ENCODE measurements at places on chromosomes 1 and 21.

GRCh38 chr1:21294266-21294989 lies 4.2 kb upstream of the ECE1 start:
- DNase-seq: peak; percentile 93

- no peak for DNase-seq
These were observed 268.1 kb downstream of the DNM3 start for GRCh38 chr1:172109359-172109758.

GRCh38 chr1:93641527-93641926 lies 40.1 kb downstream of the BCAR3 start:
- no peak for DNase-seq

DNA sequence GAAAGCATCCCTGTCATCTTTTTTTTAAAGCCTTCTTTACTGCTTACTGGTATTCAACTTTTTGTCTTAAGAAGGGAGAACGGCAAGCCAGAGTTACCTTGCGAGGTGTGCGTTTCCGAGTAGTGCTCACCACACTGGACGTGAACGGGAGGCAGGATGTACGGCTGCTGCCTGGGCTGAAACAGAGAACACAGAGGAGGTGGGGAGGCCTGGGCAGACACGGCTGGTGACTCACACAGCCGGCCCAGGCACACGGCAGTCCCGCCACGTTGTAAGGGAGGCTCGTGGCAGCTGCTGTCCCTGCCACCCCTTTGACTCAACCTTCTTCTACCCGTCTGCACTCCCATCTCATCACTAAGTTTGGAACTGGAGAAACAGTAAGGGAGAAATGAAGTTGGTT lies 105.8 kb downstream of the SMYD2 start:
- DNase-seq: no peak

DNA sequence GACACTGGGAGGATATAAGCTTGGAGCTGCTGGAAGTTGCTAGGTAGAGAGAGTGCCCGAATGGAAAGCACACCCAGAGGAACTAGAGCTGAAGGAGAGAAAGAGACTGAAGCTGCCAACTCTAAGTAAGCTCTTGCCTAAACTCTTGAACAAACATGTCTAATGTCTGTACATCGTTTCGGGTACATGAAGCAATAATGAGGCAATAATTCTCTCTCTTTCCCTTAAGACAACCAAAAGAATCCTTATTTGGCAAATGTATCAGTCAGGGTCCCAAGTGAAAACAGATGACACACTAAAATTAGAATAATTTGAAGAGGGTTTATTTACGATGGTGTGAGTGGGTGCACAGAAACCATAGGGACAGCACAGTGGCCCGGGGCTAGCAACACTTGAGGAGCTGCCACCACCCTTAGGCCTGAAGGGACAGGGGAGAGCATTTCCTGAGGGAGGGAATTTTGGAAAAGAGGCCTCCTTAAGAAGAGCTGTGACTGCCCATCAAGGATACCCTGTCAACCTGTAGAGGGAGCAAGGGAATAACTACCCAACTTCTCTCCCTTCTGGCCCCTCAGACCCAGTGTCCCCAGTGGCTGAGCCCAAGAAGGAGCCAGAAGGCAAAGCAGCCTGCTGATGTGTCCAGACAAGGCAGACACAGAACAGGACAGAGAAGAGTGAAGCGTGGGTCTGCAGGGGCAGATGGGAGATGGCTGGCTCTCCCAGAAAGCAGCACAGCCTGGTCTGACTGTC lies 36.1 kb upstream of the KHDRBS1 start:
- DNase-seq: no peak

Measured in CD4-positive, alpha-beta T cell treated with Interleukin-15 for 4 hours (primary cell).